ENCODE measurements at places on chromosomes 16 and 17.

- no peak for DNase-seq
Measured at GRCh38 chr16:23640615-23640930, 537 bp downstream of the PALB2 start.

- no peak for DNase-seq
Measured at GRCh38 chr17:75087558-75088453, at the start of gene SLC16A5. TSS of gene SLC16A5 (plus strand) at chr17:75087954. CDS start at chr17:75093637, 5,683 bp downstream.

DNA sequence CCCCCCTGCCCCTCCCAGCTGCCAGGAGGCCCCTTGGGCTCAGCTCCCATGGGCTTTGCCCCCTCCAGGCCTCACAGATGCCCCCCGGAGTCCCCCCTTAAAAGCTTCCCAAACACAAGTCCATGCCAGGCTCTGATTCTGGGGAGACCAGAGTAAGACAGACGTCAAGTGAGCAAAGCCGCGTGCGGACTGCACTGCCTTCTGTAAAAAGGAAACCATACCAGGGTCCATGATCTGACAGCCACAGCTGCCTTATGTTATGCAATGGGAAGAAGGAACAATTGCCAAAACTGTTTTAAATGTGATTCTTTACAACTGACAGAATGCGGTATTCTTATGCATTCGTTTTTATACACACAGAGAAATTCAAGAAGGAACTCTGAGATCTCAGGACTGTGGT is 17.9 kb upstream of the HEXD start:
- DNase-seq: no peak

DNA sequence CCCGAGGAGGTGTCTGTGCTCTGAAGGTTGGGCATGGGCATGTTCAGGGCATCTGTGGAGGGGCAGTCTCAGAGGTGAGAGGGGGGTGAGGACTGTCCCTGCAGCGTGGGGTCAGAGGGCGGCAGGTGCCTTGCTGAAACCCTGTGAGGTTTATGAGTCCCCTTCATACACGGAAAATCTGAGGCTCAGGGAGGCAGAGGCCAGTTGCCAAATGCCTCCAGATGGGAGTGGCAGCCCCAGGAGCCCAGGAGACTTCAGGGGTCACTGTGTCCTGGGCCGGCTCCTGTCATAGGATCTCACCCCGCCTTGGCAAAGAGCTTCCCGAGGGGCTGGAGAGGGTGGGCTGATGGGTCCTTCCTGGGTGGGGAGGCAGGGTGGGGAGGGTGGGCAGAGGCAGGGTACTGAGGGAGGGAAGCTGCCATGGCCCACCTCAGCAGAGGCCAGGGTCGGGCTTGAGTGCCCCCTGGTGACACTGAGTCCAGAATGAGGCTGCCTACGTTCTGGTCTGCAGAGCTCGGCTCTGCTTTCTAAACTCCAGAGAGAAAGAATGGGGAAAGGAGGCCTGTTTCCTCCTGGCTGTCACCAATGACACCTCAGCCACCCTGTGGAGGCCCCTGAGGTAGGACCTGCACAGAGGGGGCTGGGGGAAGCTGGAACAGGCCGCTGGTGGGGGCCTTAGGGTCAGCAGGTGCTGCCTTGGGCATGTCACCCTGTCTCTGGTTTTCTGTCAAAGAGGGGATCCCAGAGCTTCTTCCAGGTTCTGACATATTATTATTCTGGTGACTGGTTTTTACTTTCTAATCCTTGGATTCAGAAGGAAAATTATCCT is 1.1 kb downstream of the LGALS9 start:
- DNase-seq: no peak

- DNase-seq: no peak
Measured at GRCh38 chr17:8463099-8463498, 27.4 kb downstream of the NDEL1 start.

DNA sequence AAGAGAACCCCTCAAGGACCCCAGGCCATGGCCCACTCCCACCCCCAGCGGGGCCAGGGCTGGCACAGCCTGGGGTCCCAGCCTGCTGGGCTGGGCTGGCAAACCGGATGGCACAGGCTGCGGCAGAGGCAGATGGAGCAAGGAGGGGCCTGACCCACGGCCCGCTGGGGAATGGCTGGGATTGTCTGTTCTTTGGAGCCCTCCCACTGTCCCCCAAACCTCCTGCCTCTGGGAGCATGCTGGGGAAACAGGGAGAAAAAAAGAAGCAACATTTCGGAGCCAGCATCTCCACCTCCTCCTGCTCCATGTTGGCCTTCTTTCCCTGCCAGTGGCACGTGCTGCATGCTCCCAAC is 37.1 kb upstream of the LHX1 start:
- DNase-seq: no peak

Data from GM18507 (cell line).